Cerebellar nuclear complex (tissue), 1 donor: ENCODE measurements at places on chromosomes 7 and 10.
A peak's percentile ranks its signal among the peaks of the same experiment; 100 is the strongest.

DNA sequence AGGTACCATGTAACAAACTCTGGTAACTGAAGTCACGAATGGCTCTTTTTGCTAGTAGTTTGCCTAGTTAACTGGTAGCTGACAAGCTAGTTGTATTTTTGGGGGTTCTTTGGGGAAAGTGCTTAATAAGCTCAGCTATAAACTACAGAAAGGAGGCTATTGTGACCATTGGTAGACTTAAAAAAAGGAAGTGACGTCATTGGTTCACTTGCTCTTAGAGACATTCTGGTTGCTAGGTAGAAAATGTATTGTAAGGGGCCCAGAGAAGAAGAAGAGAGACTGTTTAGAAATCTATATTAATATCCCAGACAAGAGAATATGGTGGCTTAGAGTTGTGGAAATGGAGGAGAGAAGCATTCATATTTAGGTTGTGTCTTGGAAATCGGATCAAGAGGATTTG, 103.0 kb downstream of the NXPH1 start:
- no peak for DNase-seq

DNA sequence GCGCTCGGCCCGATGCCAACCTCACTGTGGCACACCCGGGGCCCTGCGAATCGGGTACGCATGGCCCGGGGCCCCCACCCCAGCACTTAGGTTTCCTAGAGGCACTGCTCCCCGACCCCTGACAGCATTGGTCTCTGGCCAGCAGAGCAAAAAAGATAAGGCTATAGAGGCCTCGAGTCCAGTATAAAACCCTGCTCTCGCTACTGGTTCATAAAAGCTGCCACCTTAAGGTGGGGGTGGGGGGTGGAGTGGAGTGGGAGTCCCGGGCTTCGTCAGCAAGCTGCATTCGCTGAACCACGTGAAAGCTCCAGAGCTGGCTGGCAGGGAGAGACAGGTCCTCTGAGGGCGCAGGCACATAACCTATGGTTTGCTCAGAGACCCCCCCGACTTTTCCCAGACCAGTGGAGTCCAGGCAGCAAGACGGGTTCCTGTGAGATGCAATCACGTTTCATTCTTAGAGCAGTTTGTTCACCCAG, 1.3 kb downstream of the KAZALD1 start:
- no peak for DNase-seq

DNA sequence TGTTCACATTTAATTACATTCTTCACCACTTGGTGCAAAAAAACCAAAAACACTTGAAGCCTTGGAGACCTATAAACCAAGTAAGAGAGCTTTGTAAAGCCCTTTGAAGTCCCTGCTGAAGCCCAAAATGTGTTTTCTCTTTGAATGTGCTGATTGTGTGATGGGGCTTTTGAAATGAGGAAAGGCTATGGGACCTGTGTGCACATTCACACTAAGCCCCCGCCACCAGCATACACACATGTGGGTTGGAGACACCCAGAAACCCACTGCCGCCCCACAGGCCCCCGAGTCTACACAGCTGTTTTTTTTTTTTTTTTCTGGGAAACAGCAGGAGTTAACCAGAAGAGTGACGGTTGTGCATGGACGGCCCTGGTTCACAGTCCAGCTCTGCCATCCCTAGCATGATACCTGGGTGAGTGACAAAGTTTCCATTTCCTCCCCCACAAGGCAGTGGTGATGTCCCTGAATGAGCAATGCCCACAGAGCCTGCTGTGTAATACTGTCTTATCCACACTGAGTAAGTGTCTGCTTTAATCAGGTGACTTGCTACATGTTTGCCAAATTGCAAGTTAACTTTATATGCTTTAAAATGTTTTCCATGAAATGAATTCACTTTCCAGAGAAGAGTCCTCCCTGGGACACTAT, 154.6 kb upstream of the GDF10 start:
- DNase-seq = no peak

DNA sequence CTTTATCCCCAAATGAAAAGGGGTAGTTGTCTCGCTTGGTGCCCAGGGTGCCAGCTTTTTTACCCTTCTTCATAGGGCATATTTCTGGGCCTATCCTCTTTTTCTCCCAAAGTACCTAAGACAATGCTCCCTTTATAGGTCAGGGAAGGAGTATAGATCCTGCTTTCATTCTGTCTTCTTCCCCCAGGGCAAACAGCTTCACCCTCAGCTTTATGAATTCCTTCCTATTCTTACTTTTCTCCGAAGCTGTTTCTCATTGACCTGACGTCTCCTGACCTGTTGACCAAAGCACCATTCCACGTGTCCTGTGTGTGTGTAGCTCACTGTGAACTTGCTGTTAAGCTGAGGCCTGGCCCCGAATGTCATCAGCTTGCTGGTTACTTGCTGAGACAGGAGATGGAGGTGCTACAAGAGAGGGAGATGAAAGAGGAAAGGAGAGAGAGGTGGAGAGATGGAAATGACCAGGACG, 48.9 kb downstream of the PYROXD2 start:
- no peak for DNase-seq

- no peak for DNase-seq
Measured at GRCh38 chr10:102643336-102644065, 778 bp upstream of the TRIM8 start.

DNA sequence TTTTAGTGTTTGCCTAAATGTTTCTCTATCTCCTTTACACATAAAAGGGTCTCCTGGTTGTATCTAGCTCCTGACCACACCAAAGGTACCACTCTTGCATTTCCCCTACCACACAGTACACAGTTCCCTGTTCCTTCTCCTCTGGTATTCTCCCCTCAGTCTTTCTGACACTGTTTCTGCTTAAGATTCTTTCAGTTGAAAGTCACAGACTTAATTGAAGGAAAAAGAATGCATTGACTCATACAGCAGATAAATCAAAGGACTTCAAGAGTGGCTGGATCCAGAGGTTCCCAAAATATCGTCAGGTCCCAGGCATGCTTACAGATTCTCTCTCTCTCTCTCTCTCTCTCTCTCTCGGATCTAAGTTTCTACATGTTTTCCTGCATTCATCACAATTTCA, 185.6 kb upstream of the LRGUK start:
- DNase-seq = no peak

DNA sequence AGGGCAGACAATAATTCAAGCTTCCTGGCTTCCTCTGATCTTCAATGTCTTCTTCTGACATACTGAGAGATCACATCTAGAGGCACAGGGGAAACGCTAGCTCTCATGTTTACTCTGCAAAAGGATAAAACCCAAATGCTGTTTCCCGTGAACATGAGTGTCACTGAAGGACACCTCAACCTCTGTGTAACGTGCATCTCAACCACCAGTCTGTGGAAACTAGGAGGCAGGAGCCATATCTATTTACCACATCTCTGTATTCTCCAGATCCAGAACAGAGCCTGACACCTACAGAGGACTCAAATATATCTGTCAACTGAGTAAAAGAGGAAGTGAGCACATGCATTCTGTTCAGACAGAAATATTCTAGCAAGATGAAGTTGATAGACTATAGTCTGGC, 140.3 kb upstream of the TARP start:
- no peak for DNase-seq

DNA sequence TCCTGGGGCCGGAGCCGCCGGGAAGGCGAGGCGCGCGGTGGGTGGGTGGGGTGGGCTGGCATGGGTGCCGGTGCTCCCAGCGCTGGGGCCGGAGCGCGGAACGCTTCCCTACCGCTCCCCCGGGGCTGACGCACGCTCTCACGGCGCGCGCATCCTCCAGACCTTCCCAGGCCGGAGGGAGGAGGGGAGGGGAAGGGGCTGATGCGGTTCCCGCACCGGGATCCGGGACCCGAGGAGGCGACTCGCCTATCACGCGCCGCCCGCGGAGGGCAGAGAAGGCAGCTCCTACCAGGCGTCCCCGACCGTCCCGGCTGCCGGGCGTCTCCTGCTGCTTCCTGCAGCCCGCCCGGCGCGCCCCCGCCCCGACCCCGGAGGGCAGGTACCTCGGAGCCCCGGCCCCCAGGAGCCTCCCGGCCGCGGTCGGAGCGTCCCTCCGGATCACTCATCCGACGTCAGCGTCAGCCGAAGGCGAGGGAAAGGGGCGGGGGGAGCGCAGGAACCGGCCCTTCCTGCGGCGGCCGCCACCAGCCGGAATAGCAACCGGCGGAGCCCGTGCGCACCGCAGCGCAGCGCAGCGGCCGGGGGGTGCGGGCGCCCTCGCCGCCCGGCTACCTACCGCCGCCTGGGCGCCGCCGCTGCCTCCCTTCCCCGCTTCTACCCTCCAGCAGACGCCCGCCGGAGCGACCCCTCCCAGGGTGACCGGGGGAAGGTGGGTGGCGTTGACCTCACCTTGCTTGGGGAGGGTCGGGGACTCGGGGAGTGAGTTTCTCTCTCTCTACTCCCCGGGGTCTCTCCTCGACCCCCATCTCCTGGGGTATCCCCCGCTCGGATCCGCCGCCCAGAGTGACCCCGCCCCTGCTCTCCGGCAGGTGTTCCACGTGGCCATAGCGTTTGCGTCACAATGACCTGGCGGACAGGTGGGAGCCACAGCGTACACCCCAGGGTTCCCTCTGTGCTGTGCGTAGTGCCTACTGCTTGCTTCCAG, at the start of gene ICA1:
Gene ICA1, minus strand, starts transcription at position 457 of the 985 bp plus-strand sequence. CDS start 26,241 bp downstream, outside the sequence.
- DNase-seq = peak; percentile 9

DNA sequence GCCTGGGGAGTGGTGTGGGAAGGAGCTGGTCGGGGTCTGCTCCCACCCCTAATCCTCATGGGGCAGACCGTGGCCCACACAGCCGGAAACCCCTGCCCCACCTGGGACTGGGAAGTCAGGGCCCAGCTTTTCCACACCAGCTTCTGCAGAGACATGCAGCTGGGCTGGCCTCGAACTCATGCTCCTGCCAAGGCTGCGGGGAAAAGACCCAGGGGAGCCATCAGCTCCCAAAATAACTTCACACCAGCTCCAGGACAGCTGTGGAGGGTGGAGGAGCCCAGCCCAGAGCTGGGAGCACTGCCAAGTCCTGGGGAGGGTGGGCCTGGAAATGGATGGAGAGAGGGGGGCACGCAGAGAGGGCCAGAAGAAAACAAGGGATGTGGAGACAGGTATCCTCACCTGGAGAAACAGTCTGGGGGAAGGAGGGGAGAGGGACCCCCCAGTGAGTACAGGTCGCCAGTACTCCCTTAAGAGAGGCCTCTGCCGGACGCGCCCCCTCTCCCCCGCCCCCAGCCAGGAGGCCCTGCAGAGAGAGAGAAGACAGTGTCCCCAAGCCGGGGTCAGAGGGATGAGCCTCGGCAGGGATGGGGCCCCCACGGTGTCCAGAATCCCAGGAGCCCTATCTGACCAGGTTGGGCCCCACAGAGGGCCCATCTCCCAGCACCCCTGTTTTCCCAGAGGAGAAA, 11.5 kb upstream of the GRIFIN start:
- no peak for DNase-seq

DNA sequence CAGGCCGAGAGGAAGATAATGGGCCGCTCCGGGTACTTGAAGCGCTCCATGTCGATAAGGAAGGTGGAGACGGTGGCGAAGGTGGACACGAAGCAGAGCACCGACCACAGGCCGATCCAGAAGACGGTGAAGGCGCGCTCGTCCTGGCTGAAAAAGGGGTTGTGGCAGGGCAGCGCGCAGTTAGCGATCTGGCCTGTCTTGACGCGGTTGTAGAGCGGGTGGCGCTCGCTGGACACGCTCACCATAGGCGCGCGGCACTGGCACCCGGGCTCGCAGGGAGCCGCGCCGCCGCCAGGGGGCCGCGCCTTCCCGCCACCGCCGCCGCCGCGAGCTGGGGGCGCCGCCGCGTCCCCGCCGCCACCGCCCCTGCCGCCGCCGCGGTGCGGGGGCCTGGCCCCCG, 1.6 kb downstream of the FZD8 start:
- DNase-seq = no peak

DNA sequence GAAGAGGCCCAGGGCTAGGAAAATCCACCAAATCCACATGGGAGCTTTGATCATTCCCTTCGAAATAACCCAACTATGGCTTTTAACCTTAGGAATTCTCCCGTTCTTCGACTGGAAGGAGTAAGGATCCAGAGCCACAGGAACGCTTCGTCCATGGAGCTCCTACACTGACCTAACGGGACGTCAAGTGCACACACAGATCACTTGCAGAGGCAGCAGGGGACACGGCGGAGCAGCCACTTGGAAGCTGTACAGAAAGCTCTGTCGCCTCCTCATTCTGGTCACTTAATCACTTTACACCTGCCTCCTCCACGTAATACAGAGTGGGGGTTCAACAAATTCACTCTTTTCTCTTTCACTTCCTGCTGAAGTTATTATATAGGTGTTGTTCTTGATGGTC, 43.9 kb downstream of the RSU1 start:
- DNase-seq = no peak

DNA sequence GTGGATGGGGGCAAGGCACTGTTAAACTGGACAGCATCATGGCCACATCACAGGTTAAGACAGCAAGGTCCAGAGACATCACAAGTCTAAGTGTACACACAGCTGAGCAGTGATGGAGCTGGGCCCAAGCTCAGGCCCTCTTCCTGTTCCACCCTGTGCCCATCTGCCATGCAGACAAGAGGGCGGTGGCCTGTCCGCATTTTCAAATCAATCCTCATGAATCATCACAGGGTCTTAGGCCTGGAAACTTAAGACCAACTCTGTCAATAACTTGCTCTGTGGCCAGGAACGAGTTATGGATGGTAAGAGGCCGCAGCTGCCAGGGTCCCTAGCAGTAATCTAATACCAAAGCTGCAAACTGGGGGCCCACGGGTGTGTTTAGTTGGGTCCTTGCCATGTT, 3.2 kb downstream of the C10orf105 start:
- no peak for DNase-seq

DNA sequence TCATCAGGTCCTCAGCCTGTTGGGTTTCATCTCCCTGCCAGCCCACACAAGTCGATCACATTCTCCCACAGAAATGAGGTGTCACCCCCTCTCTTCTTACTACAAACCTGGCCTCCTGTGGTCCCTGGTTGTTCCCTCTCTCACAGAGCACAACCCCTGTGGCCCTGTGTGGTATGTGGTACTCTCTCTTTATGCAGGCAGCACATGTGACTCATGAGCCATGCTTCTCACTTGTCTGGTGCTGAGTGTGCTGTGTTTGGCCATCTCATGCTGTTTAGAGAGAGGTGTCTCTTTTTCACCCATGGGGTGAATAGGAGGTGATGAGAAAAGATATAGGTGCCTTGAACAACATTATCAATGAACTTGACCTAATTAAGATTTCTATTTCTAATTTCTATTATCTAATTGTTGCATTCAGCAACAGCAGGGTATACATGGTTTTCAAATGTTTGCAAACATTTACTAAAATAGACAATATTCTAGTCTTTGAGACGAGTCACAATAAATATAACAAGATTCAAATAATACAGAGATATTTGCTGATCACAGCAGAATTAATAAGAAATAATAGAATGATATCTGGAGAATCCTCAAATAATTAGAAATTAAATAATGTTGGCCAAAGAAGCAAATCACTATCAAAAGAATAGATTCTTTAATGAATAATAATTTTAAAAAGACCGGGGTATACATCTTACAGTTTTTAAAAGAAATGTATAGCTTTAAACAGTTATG, 633.8 kb upstream of the IGFBP3 start:
- DNase-seq = no peak

DNA sequence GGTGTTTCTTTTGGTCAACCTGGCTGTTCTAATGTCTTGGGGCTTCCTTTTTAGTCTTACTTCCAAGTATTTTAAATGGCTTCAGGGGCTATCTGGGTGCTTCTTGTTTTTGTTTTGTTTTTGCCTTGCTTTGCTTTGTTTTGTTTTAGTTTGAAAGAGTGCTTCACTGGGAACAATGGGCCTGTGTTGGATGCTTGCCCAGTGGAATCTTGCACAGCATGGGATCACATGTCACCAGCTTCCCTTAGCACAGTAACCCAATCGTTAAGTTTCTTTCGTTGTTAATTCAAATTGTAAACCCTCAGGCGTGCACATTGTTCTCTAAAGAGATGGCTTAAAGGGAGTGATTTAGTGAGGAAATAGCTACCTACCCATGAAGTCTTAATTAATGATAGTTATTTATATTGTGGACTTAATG, 8.9 kb downstream of the COL17A1 start:
- no peak for DNase-seq

- DNase-seq = no peak
Measured at GRCh38 chr7:131543298-131543697, 13.1 kb downstream of the PODXL start.
